ENCODE measurements at places on chromosomes 16 and 17.

DNA sequence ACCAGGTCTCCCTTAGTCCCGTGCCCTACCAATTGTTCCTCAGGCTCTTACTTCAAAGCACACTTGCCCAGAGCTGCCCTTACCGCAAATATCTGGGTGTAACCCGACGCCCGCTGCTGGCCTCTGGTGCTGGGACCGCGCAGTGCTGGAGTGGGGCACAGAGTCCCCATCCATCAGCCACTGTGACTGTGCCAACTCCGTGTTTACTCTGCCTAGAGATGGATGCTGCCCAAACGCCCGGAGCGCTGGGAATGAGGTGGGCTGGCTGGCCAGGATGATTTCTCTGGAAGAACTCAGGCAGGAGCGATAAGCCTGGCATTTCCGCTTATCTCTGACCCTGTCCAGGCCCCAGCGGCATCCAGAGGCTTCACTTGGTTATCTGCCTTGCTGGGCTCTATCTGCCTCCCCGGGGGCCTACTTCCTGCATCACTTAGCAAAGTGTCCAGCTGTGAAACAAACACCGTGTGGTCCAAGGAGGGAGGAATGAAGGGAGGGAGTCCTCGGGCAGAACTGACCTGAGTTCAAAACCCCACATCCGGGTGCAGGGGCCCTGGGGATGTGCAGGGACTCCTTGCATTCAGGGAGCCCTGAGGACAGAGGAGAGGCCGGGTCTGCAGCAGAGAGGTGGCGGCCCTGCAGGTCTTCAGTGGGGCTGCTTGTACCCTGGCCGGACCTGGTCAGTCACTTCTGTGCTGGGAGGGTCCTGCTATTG is 9.4 kb upstream of the MYLK3 start:
- H3K4me3 ChIP-seq, result no peak overlapping the region
- no peaks in the 10 kb centered on the region for H3K36me3 ChIP-seq
- DNase-seq, result no peak
- H3K27me3 ChIP-seq, result no peaks in the 10 kb centered on the region

- H3K4me1 ChIP-seq, result peaks cover 3% of the 10 kb centered on the region
- H3K4me3 ChIP-seq, result no peak overlapping the region
- H3K27me3 ChIP-seq, result no peaks in the 10 kb centered on the region
- no peak overlapping the region for H3K27ac ChIP-seq
Observed at GRCh38 chr16:11301645-11302501, 20.7 kb upstream of the PRM1 start.

- no peak overlapping the region for H3K4me3 ChIP-seq
- DNase-seq, result no peak
- no peak overlapping the region for H3K27ac ChIP-seq
- H3K4me1 ChIP-seq, result no peaks in the 10 kb centered on the region
Observed at GRCh38 chr16:70715860-70716357, 30.1 kb upstream of the MTSS2 start.

DNA sequence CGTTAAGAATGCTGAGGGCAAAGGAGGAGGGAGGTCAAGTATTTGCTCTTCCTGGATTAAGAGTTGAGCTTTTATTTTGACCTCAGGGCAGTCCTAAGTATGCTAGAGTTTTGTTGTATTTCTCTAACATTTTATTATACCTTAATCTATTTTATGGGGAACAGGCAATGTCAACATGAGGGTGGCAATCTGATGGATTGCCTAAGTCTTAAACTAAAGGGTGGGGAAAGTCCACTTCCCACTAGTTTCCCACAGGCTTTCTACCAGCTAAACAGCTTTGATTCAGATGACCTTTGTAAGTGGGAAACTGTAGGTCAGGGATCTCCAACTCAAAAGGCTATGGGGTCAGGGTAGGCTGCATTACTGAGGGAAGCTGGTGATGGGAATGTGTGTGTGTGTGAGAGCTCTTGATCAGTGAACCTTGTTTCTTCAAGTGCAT is 24.9 kb downstream of the HSD17B2 start:
- H3K4me1 ChIP-seq, result no peaks in the 10 kb centered on the region
- H3K36me3 ChIP-seq, result no peaks in the 10 kb centered on the region
- no peaks in the 10 kb centered on the region for H3K27me3 ChIP-seq
- H3K4me3 ChIP-seq, result no peak overlapping the region

GRCh38 chr17:78226759-78227454 is 4.5 kb upstream of the TMEM235 start:
- no peak overlapping the region for H3K27ac ChIP-seq
- no peak for DNase-seq
- H3K27me3 ChIP-seq, result peaks cover 13% of the 10 kb centered on the region
- no peaks in the 10 kb centered on the region for H3K4me1 ChIP-seq
- H3K36me3 ChIP-seq, result no peaks in the 10 kb centered on the region

GRCh38 chr16:80591071-80591915 is 50.5 kb downstream of the DYNLRB2 start:
- H3K27me3 ChIP-seq, result no peaks in the 10 kb centered on the region
- H3K4me3 ChIP-seq, result no peak overlapping the region
- H3K36me3 ChIP-seq, result no peaks in the 10 kb centered on the region
- no peak for DNase-seq

Measured in effector memory CD4-positive, alpha-beta T cell (primary cell).